ENCODE measurements at places on chromosomes 5 and 9. TPM values are rescaled to one million over a fixed set of nuclear protein-coding genes. Genes with fewer than 3 reads are reported as not detected.

Gene TXNDC8
- not detected for polyA plus RNA-seq

Gene PCDHGB6
- polyA plus RNA-seq = 0.01 TPM

Gene WNK2
- polyA plus RNA-seq = not detected

Gene BASP1
- 36.6 TPM for polyA plus RNA-seq

Gene HSPA5
- 156 TPM for polyA plus RNA-seq

Gene TMEM215
- polyA plus RNA-seq = not detected

Gene CNTNAP3
- not detected for polyA plus RNA-seq

Gene SPATA31D3
- not detected for polyA plus RNA-seq

Gene FAM53C
- 28.7 TPM for polyA plus RNA-seq

Gene FBLL1
- polyA plus RNA-seq = 0.08 TPM

Gene IL4
- not detected for polyA plus RNA-seq

Gene STPG3
- polyA plus RNA-seq = not detected

Gene S1PR3
- polyA plus RNA-seq = 30.6 TPM

Gene MCTP1
- 12.8 TPM for polyA plus RNA-seq

Gene C5orf63
- polyA plus RNA-seq = 1.5 TPM

Gene TMOD1
- 0.59 TPM for polyA plus RNA-seq

Gene SOHLH1
- polyA plus RNA-seq = not detected

Gene SPATA31D1
- polyA plus RNA-seq = not detected

Gene SPATA9
- not detected for polyA plus RNA-seq

Gene FYB1
- polyA plus RNA-seq = 141 TPM

Gene RABL6
- polyA plus RNA-seq = 6.7 TPM

Gene HAVCR1
- not detected for polyA plus RNA-seq

Gene PPP3R2
- polyA plus RNA-seq = 0.11 TPM

Gene SPATA31C1
- polyA plus RNA-seq = not detected

Gene FRMPD1
- polyA plus RNA-seq = not detected

All from CD14-positive monocyte (primary cell).